Neuronal stem cell (in vitro differentiated cells): ENCODE measurements at places on chromosomes 4 and X.

- DNase-seq, result no peak
These were observed 243.0 kb upstream of the FSTL5 start for GRCh38 chr4:162406637-162407365.

DNA sequence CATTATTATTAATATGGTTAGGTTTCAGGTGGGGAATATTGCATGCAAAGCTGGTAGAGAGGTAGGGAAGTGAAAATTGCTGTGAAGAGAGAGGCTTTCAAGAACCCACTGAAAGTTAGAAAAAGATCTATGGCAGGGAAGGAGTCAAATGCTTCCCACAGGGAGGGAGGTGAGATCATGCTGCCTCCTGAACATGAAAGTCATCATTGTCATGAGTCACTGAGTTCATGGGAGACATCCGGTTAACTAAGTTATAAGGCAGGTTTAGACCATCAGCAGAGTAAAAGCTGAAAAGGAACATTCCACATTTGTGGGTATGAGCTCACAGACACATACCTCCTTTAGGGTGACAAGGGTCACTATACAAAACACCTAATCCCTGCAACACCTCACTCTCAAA is 16.2 kb downstream of the GATB start:
- no peak for DNase-seq

- DNase-seq, result no peak
These were observed 358.3 kb downstream of the MAGEB5 start for GRCh38 chrX:26574234-26574633.

DNA sequence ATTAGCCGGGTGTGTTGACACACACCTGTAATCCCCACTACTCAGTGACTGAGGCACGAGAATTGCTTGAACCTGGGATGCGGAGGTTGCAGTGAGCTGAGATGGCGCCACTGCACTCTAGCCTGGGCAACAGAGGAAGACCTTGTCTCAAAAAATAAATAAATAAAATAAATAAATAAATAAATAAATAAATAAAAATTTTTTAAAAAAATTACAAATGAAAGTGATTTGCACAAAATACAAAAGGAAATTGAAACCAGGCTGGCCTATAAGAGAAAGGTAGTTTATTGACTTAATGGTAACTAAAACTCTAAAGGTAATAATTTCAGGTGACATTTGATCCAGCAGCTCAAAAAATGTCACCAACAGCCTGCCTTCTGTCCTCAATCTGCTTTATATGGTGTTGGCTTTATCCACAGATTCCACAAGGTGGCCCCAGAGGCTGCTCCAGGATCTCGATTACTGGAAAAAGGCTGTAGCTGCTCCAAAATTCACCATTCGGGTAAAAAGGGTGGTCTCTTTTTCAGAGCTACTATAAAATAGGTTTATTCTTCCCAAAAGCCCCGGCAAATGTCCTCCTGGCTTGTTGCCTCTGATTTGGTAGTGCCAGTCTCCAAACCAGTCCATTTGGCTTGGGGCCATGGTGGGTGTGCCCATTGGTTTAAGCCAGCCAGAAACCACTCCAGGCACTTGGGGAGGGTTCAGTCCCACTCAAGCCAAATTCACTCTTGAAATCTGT is 61.4 kb upstream of the TRIM2 start:
- DNase-seq, result peak; percentile 42

- DNase-seq, result peak; percentile 15
These were observed 78.7 kb upstream of the DCLK2 start for GRCh38 chr4:149999485-150000074.

DNA sequence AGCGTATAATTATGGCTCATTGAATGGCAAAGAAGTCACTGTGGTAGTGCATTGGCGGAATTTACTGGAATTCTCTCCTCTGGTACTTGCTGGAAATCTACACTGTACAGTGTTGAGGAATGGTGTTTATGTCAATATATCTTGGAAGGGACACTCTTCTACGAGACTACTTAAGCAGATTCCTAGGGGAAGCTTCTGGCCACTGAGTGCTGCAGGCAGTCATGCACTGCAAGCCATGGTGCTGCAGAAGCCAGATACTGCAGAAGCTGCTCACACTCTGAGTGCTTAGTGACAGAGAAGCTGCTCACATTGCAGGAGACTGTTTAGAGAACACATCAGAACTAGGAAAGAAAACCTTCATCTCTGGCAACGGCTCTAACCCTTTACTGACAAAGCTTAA is 725.0 kb downstream of the CCSER1 start:
- DNase-seq, result no peak

- DNase-seq, result no peak
These were observed 42.1 kb downstream of the RBPJ start for GRCh38 chr4:26362745-26363439.

GRCh38 chr4:110216129-110216528 is 17.7 kb upstream of the ELOVL6 start:
- no peak for DNase-seq

DNA sequence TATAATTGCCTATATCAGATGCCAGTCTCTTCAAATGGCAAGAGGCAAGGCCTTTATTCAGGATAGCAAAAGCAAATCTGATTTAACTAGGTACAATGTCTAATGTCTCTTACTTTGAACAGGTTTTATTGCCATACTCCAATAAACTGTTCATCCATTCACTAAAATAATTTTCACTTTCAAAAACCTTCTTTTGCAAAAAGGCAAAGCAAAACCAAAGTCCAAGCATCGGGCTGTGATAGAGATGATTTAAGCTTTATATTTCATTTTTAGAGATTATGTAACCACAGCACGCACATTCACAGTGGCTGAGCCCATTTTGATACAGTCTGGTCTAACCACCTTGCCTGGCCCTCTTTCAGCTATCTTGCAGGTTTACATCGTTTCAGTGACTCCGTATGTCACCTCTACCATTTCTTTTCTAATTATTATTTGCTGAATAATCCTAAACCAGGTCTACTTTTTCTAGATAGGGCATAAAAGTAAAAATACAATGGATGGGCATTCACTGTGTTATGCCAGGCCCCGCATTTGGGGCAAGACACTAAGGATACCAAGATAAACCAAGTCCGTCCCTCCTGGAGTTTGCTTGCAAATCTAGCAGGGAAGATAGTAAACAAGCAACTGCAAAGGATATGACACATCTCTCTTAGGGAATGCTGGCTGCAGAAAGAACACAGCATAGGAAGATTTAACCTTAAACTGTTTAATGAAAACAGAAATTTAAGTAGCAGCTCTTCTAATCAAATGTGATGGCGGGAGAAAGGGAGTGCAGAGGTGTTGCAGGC is 1.8 kb downstream of the CASP3 start:
- no peak for DNase-seq

GRCh38 chr4:118716304-118716703 is 31.1 kb downstream of the METTL14 start:
- no peak for DNase-seq

- no peak for DNase-seq
These were observed 40.2 kb upstream of the HGFAC start for GRCh38 chr4:3401436-3402171.

DNA sequence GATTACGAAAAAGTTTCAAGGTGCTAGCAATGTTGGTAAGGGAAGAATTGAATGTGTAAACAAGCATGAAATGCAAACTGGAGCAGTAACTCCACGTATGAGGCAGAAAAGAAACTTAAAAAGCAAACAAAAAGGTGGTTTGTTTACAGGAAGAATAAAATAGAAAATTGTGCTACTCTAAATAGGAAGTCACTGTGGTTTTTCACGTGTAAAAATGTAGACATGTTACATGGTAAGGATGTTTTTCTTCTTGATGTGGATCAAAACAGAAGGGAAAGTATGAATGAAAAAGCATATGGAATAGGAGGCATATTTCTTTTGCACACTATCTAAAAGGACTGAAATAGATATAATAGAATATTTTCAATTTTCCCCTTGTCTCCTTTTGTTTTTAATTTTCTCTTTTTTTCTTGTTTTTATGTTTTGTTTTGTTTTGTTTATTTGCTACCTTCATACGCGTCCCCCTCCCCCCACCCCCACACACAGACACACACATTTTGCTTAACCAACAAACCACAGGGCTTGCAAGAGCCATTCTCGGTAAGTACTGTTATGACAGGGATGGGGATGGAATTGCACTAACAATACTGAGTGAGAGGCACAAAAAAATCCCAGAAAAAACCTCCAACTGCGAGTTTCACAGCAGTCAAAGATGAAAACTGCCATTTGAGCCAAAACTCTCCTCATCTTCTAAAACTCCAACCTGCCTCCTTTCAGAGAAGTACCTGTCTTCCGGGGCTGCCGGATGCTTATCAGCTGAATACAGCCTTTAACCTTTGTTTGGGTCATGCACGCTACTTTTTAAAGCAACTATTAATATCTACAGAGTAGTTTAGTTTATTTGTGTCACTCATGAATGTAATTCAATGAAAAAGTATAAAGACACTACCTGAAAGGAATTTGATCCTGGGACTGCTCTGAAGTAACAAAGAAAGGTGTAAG is 135.8 kb downstream of the IL15 start:
- DNase-seq, result no peak

DNA sequence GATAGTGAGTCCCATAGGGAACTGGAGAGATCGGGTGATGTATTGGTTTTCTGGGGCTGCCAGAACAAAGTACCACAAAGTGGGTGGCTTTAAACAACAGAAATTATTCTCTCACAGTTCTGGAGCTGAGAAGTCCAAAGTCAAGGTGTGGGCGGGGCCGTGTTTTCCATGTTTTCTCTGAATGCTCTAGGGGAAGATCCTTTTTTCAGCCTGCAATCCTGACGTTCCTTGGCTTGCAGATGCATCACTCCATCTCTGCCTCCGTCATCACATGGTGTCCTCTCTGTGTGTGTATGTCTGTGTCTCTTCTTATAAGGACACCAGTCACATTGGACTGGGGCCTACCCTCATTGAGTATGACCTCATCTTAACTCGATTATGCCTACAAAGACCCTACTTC is 7.9 kb upstream of the GPM6B start:
- no peak for DNase-seq

DNA sequence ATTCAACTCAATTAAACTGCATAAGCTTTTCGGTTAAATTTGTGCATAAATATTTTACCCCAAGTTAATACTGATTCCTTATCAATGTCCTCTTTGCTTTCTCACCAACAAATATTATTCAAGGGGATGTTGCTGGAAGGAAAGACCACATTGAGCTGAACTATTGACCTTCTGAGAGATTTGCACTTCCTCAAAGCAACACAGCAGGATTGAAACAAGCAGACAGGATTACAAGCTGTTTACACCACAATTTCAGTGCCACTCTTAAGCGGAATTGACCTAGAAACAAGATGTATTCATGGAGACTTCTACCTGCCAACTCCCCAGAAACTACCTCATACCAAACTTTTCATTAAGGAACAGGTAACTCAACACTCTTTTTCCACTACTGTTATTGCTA is 96.5 kb upstream of the DUSP21 start:
- no peak for DNase-seq

GRCh38 chr4:534576-535151 is 35.7 kb downstream of the PIGG start:
- DNase-seq, result no peak

DNA sequence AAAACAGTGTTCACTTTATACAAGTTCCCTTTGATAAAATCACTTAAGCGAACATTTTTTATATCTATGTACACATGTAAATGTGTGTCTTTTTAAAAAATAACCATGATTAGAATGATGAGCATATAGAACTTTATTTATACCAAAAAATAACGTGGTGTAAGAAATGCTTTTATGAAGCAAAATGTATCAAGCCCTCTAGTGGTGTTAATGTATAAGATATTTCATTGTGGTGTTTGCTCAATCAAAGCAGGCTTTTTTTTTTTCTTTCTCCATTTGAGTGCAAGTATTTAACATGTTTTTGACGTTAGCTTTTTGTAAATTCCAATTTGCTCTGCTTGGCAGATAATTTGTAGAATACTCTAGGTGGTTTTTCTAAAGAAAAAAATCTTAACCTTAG is 2092.4 kb upstream of the TENM3 start:
- DNase-seq, result no peak

- peak; percentile 58 for DNase-seq
These were observed 35.1 kb downstream of the ENPEP start for GRCh38 chr4:110510955-110511544.

- no peak for DNase-seq
These were observed 69.4 kb upstream of the ACSL1 start for GRCh38 chr4:184895012-184895695.

DNA sequence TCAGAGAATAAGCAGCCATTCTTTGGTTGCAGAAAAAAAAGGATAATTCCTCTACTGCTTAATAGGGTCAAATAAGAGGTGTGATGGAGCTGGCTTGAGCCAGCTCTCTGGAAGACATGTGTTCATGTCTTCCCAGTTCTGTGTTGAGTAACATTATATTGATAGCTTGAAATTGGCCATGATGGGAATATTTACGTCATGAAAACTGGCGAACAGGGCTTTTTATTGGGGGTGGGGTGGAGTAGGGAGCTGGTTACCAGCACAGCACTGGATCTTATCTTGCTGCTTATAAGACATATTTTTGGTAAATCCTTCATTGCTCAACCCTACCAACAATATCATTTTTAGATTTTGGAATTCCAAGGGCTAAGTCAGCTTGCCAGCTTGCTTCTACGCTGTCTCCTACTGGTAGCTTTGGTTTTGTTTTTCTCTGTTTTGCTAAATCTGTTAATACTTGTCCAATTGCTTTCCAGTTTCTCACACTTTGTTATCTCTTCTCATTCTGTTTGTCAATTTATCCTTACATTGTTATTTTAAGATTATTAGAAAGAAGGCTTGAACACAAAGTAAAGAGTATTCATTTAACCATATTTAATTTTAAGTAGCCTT is 25.3 kb upstream of the GBA3 start:
- DNase-seq, result no peak
